Karpas-422 (cell line): ENCODE measurements at places on chromosomes 1 and 21. TPM values are rescaled to one million over a fixed set of nuclear protein-coding genes. Genes with fewer than 3 reads are reported as not detected.

TNFSF4 gene
- 0.26 and 1.2 TPM in 2 replicates for total RNA-seq

GNAT2 gene
- not detected in 2 replicates for total RNA-seq

HSD3B1 gene
- not detected in 2 replicates for total RNA-seq

MORC3 gene
- total RNA-seq, result 13.8 and 15.9 TPM in 2 replicates

TNFRSF9 gene
- not detected in 2 replicates for total RNA-seq

HES3 gene
- total RNA-seq, result not detected in 2 replicates

ZNF648 gene
- total RNA-seq, result not detected in 2 replicates

AKR7A3 gene
- total RNA-seq, result 0.41 and 1.2 TPM in 2 replicates

KRTAP7-1 gene
- not detected in 2 replicates for total RNA-seq

RGS7 gene
- total RNA-seq, result not detected in 2 replicates

SNX7 gene
- total RNA-seq, result not detected in 2 replicates

LENEP gene
- 2.6 TPM in 1 of 2 replicates, not detected in the other for total RNA-seq

A3GALT2 gene
- 0.47 TPM in 1 of 2 replicates, not detected in the other for total RNA-seq

CRYBG2 gene
- total RNA-seq, result 1.3 TPM in 1 of 2 replicates, not detected in the other

TMEM79 gene
- total RNA-seq, result 6.1 and 9.8 TPM in 2 replicates

SPRR2F gene
- total RNA-seq, result not detected in 2 replicates

CCDC185 gene
- not detected in 2 replicates for total RNA-seq

ARHGEF10L gene
- not detected in 2 replicates for total RNA-seq

SYT14 gene
- not detected in 2 replicates for total RNA-seq

EYA3 gene
- 17.0 and 28.3 TPM in 2 replicates for total RNA-seq

TAF13 gene
- total RNA-seq, result 7.9 and 17.8 TPM in 2 replicates

CDC20 gene
- 96.9 and 141 TPM in 2 replicates for total RNA-seq

USP16 gene
- total RNA-seq, result 16.2 and 27.3 TPM in 2 replicates

CCT3 gene
- total RNA-seq, result 325 and 443 TPM in 2 replicates

NFASC gene
- 0.75 and 2.2 TPM in 2 replicates for total RNA-seq

SGIP1 gene
- not detected in 2 replicates for total RNA-seq

TIE1 gene
- not detected in 2 replicates for total RNA-seq

C4BPB gene
- not detected in 2 replicates for total RNA-seq

SLC22A15 gene
- total RNA-seq, result not detected in 2 replicates

SPRR2A gene
- not detected in 2 replicates for total RNA-seq

MAN1C1 gene
- not detected in 2 replicates for total RNA-seq

REN gene
- not detected in 2 replicates for total RNA-seq

ANGPTL3 gene
- not detected in 2 replicates for total RNA-seq

SYCP1 gene
- total RNA-seq, result not detected in 2 replicates

NUAK2 gene
- 1.4 TPM in 2 replicates for total RNA-seq

KAZN gene
- 0.11 TPM in 1 of 2 replicates, not detected in the other for total RNA-seq

CIART gene
- 4.1 and 4.9 TPM in 2 replicates for total RNA-seq

OVAAL gene
- 3.6 and 4.2 TPM in 2 replicates for total RNA-seq

CCDC30 gene
- total RNA-seq, result 2.1 and 2.9 TPM in 2 replicates

MTARC2 gene
- 0.48 TPM in 1 of 2 replicates, not detected in the other for total RNA-seq

LCE1D gene
- not detected in 2 replicates for total RNA-seq

BGLAP gene
- total RNA-seq, result 0.18 and 0.48 TPM in 2 replicates

GUCA2B gene
- total RNA-seq, result not detected in 2 replicates

DYRK1A gene
- 65.3 and 98.2 TPM in 2 replicates for total RNA-seq

CATSPERE gene
- total RNA-seq, result 0.26 TPM in 1 of 2 replicates, not detected in the other

RAB25 gene
- not detected in 2 replicates for total RNA-seq

MYCL gene
- 1.5 TPM in 2 replicates for total RNA-seq

ARTN gene
- 1.0 TPM in 1 of 2 replicates, not detected in the other for total RNA-seq

TCP10L gene
- 0.07 TPM in 1 of 2 replicates, not detected in the other for total RNA-seq

FCRL2 gene
- 136 and 168 TPM in 2 replicates for total RNA-seq

B3GALT5 gene
- not detected in 2 replicates for total RNA-seq

LINGO4 gene
- total RNA-seq, result 0.07 TPM in 1 of 2 replicates, not detected in the other

C1orf94 gene
- total RNA-seq, result not detected in 2 replicates

UMODL1 gene
- total RNA-seq, result 2.3 and 2.5 TPM in 2 replicates

L1TD1 gene
- total RNA-seq, result not detected in 2 replicates

COPA gene
- total RNA-seq, result 107 TPM in 2 replicates

KCNE1 gene
- total RNA-seq, result not detected in 2 replicates

RAB3B gene
- not detected in 2 replicates for total RNA-seq

PDPN gene
- not detected in 2 replicates for total RNA-seq
